ENCODE measurements at places on chromosomes 2 and 18.

DNA sequence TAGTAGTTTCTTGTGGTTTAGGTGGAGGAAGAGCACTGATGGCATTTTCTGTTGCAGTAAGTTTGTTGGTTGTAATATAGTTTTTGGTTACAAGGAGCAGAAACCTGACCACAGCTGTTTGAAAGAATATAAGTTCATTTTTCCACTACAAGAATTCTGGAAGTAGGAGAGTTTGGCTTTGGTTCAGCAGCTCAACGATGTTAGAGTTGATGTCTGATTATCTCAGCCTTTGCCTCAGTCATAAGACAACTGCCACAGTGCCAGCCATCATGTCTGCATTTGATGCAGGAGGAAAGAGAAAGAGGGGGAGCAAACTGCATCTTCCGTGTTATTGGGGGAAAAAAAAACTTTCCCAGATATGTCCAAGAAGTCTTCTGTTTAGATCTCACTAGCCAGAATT, 119.1 kb downstream of the LYPD1 start:
- no peak for DNase-seq
- no peak overlapping the region for H3K27ac ChIP-seq
- no peaks in the 10 kb centered on the region for H3K36me3 ChIP-seq
- H3K4me1 ChIP-seq, result no peaks in the 10 kb centered on the region
- H3K27me3 ChIP-seq, result peaks cover 2% of the 10 kb centered on the region
- no peak overlapping the region for H3K4me3 ChIP-seq

DNA sequence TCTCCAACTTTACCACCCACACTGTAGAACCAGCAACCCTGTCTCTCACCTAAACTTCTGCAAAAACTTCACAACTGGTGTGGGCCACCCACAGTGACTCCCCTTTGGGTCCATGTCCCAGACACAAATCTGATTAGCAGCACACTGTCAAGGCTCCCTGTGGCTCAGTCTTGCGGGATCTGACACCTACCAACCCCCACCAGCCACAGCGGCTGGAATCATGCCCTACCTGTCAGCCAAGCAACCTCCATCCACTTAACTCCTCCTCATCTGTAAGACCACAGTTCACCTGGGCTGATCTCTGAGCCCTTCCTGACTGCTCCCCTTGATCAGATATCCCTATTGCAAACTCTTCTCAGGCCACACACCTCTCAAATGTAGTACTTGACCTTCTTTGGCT, 14.6 kb downstream of the TCF4 start:
- H3K27ac ChIP-seq, result no peak overlapping the region
- H3K36me3 ChIP-seq, result no peaks in the 10 kb centered on the region
- peaks cover 3% of the 10 kb centered on the region for H3K4me1 ChIP-seq
- no peaks in the 10 kb centered on the region for H3K27me3 ChIP-seq

GRCh38 chr2:3595985-3596384, 1.1 kb downstream of the COLEC11 start:
- no peaks in the 10 kb centered on the region for H3K27me3 ChIP-seq
- peaks cover 25% of the 10 kb centered on the region for H3K4me1 ChIP-seq
- peaks cover 13% of the 10 kb centered on the region for H3K36me3 ChIP-seq
- H3K27ac ChIP-seq, result peak overlapping the region; percentile 38
- DNase-seq, result peak; percentile 70

DNA sequence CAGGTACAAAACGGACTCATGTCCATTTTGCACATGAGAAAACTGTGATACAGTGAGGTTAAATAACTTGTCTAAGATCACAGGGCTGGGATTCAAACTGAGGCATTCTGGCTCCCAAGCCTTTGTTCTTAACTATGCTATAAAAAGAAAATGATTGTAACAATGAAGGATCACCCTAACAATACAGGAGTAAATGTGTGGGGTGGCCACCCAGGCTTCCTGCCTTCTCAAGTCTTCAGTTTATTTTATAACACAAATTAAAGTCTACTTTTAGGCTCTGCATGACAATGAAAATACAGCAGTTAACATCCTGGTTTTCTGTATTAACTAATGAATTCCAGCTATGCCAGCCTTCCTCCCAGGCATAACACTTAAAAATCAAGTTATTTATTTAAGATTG, 7.6 kb downstream of the WDFY1 start:
- peaks cover 21% of the 10 kb centered on the region for H3K36me3 ChIP-seq
- no peak overlapping the region for H3K4me3 ChIP-seq
- no peak for DNase-seq
- peaks cover 78% of the 10 kb centered on the region for H3K4me1 ChIP-seq
- no peaks in the 10 kb centered on the region for H3K27me3 ChIP-seq
- H3K27ac ChIP-seq, result no peak overlapping the region

DNA sequence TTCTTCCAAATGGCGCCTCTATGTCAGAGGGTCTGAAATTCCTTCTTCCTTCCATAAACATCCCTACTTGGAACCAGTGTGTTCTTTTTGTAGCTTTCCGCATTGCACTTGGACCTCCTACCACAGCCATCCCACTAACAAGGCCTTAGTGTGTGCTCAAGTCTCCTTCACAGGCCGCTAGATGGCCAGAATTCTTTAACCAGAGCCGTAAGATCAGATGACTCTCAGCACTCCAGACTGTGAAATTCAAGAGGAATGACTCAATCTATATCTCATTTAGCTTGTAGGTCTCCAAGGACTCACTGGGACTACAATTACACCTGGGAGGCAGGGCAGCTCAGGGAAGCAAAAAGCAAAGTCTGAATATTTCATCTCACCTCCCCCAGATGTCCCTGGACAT, 298.9 kb downstream of the EIPR1 start:
- no peak for DNase-seq
- peaks cover 4% of the 10 kb centered on the region for H3K27me3 ChIP-seq
- H3K4me3 ChIP-seq, result no peak overlapping the region
- H3K4me1 ChIP-seq, result no peaks in the 10 kb centered on the region
- peaks cover 1% of the 10 kb centered on the region for H3K36me3 ChIP-seq

DNA sequence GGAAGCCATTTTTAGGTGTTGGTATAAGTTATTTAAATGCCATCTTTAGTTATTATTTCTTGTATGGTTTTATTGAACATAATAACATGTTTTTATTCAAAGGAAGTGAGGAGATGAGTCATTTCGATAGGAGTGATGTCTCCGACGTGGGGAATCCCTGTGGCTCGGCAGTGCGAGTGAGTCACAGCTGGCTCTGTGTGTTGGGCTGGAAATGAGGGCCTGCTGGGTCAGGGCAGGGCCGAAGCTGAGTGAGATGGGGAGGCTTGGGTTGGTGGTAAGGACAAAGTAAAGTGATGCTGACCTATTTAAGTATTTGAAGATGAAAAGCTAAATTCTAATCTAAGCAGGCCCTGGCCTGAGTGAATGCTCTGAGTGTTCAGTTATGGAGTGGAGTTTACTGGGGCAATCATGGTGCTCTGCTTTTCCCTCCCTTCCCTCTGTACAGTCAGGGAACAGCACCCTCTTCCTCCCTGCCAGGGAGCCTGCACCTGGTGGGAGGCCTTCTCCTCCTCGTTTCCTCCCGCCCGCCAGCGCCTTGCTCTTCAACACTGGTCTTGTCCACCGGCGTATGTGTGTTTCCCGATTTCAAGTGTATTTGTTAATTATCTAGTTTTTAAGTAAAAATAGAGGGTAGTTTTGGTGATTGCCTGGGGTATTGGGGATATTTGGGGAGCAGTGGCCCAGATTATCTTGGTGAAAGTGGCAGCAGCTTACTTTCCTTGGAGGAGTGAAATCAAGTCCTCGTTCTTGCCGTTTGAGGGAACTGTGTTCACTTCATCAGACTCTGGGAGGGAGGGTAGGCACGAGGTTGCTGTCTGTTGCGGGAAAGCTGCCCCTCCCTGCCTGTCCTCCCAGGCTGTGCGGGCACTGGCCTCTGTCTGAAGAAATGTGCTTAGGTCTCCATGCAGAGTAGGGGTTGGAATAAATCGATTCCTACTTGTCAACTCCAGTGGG, 157.0 kb downstream of the LDLRAD4 start:
- no peaks in the 10 kb centered on the region for H3K27me3 ChIP-seq
- peak overlapping the region; percentile 87 for H3K27ac ChIP-seq
- peaks cover 86% of the 10 kb centered on the region for H3K4me1 ChIP-seq
- DNase-seq, result peak; percentile 77
- no peaks in the 10 kb centered on the region for H3K36me3 ChIP-seq
- peak overlapping the region; percentile 60 for H3K4me3 ChIP-seq

GRCh38 chr2:141497272-141497671, 633.5 kb downstream of the LRP1B start:
- no peaks in the 10 kb centered on the region for H3K4me1 ChIP-seq
- no peak overlapping the region for H3K4me3 ChIP-seq
- DNase-seq, result no peak
- no peak overlapping the region for H3K27ac ChIP-seq
- no peaks in the 10 kb centered on the region for H3K27me3 ChIP-seq

DNA sequence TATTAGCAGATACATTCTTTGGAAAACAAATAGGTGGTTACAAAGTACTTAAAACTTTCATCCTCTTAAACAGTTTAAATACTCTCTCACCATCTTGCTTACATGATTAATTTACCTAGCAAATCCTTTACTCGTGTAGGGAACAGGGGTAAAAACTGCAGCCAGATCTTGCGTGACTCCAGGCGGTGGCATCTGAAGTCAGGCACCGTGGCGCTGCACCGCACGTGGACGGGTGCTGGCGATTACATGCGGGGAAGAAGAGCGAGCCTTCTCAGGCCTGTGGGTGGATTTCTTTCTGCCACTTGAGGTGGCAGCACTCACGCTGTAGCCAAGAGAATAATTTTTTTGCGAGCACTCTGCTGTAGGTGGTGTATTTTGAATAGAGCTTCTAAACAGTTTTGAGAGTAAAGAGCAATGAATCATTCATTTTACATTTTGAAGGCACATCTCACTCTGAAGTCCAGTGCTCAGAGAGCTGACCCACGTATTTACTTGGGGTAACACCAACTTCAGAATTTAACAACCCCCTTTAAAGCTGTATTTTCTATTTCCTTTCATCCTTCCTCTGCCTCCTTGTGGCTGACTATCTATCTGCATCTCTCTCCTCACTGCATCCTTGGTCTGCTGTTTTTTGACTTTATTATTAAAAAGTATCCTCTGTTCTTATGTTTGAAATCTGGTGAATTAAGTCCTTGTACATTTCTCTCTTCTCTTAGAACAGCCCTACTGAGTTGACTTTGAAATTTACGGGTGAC, 68.9 kb downstream of the EPAS1 start:
- H3K4me1 ChIP-seq, result peaks cover 31% of the 10 kb centered on the region
- no peak overlapping the region for H3K27ac ChIP-seq
- DNase-seq, result no peak
- H3K4me3 ChIP-seq, result no peak overlapping the region
- H3K36me3 ChIP-seq, result no peaks in the 10 kb centered on the region

DNA sequence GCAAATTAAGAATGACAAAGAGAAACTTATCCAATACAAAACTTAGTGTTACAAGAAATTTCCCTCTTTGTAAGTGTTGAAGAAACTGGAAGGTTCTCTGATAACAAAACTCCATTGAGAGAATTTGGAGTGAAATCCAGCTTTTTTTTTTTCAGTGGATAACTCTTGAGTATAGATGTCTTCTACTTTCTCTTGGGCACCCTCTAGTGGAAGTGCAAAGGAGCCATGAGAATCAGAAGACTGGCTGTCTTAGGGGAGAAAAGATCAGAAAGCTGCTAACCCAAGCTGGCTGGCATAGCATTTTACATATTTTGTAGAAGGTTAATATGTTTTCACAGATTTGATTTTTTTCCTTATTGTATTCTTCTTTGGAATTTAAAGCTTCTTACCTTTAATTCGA, 138.8 kb upstream of the SATB2 start:
- H3K27ac ChIP-seq, result no peak overlapping the region
- DNase-seq, result no peak
- no peak overlapping the region for H3K4me3 ChIP-seq
- no peaks in the 10 kb centered on the region for H3K36me3 ChIP-seq

GRCh38 chr18:68738564-68738963, 23.7 kb upstream of the TMX3 start:
- no peaks in the 10 kb centered on the region for H3K27me3 ChIP-seq
- no peaks in the 10 kb centered on the region for H3K4me1 ChIP-seq
- H3K27ac ChIP-seq, result no peak overlapping the region
- no peak overlapping the region for H3K4me3 ChIP-seq
- H3K36me3 ChIP-seq, result no peaks in the 10 kb centered on the region

DNA sequence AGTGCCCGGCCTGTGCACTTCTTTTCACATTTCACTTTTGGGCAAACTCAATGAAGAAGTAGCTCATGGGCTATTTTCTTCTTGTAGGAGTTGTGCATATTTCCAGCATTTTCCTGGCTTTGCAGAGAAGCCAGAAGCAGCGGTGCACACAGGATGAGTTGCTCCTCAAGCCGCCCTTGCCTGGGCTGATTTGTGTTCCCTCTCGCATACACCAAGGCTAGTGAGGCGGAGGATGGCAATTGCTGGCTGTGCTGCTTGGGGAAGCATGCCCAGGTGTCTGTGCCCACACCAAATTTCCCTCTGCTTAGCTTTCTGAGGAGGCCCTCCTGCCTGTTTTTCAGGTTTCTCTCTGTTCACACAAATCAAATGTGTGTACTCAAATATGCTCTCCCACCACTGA, 85.4 kb upstream of the TMEM200C start:
- no peak overlapping the region for H3K27ac ChIP-seq
- DNase-seq, result no peak

DNA sequence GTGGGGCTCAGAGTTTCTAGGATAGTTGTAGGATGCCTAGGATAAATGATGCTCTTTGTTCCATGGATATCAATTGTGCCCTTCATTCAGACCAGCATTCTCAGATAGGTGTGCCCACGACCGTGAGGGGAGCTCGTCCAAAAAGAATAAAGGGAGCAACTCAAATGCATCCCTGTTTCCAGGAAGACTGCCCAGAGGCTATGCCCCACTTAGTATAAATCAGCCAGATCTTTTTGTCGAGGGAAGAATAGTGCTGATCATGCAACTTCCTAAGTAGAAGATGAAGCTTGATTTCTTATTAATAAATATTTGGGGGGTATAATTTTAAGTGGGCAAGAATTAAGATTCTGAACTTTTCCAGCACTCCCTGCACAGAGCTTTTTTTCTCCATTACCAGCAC, 450.2 kb downstream of the ARHGAP15 start:
- H3K4me1 ChIP-seq, result peaks cover 5% of the 10 kb centered on the region
- no peak overlapping the region for H3K27ac ChIP-seq
- no peaks in the 10 kb centered on the region for H3K27me3 ChIP-seq
- peaks cover 24% of the 10 kb centered on the region for H3K36me3 ChIP-seq
- DNase-seq, result no peak
- no peak overlapping the region for H3K4me3 ChIP-seq

DNA sequence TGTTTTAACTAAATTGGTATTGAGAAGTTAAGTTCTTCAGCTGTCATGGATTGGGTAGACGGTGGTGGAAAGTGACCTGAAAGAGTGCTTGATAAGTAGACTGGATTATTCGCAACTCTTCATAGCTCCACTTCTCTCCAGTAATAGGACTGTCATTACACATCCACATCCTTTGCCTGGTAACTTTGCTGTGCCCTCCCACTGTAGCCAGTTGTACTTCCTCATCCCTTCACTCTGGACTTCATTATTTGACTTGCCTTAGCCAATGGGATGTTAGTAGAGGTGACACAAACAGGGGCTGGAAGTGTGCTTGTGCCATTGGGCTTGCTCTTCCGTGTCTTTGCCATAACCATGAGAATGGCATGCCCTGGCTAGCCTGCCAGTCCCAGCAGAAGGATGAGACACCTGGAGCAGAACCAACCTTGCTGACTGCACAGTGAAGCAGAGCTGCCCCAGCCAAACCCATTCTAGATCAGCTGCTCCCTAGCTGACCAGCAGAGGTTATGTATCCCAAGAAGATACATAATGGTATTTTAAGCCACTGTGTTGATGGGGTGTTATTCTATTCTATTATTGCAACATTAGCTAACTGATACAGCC, 16.9 kb downstream of the QPCT start:
- H3K4me3 ChIP-seq, result no peak overlapping the region
- H3K27me3 ChIP-seq, result peaks cover 53% of the 10 kb centered on the region
- H3K27ac ChIP-seq, result no peak overlapping the region

- no peaks in the 10 kb centered on the region for H3K36me3 ChIP-seq
- H3K27ac ChIP-seq, result no peak overlapping the region
- no peak overlapping the region for H3K4me3 ChIP-seq
- no peaks in the 10 kb centered on the region for H3K27me3 ChIP-seq
- H3K4me1 ChIP-seq, result no peaks in the 10 kb centered on the region
Measured at GRCh38 chr2:141523199-141523598, 607.6 kb downstream of the LRP1B start.
